ENCODE measurements at places on chromosomes 1 and 21. TPM values are rescaled to one million over a fixed set of nuclear protein-coding genes. Genes with fewer than 3 reads are reported as not detected.

- no peak for DNase-seq
- no peak overlapping the region for H3K27ac ChIP-seq
- H3K4me3 ChIP-seq: no peak overlapping the region
- H3K4me1 ChIP-seq: peaks cover 26% of the 10 kb centered on the region
- no peaks in the 10 kb centered on the region for H3K27me3 ChIP-seq
These were observed 9.4 kb downstream of the FCAMR start for GRCh38 chr1:206960676-206961386.

- no peak for DNase-seq
- peaks cover 44% of the 10 kb centered on the region for H3K36me3 ChIP-seq
- peaks cover 1% of the 10 kb centered on the region for H3K27me3 ChIP-seq
- H3K27ac ChIP-seq: peak overlapping the region; percentile 50
- H3K4me3 ChIP-seq: no peak overlapping the region
These were observed 54.9 kb upstream of the EDN2 start for GRCh38 chr1:41539418-41539805.

- H3K4me3 ChIP-seq: no peak overlapping the region
- H3K27ac ChIP-seq: no peak overlapping the region
- peaks cover 2% of the 10 kb centered on the region for H3K27me3 ChIP-seq
- no peak for DNase-seq
- no peaks in the 10 kb centered on the region for H3K4me1 ChIP-seq
These were observed 42.6 kb upstream of the A3GALT2 start for GRCh38 chr1:33363470-33363861.

The SLC22A15 gene
- 0.23 TPM for total RNA-seq

All from activated T-helper 1 cell treated with anti-CD3 and anti-CD28 coated beads, Interleukin-12 subunit alpha, Interleukin-12 subunit beta, Interleukin-2, Interleukin-4 antibody, amounts not matched to agents 30 ng/mL and 10 ng/mL and 1 ng/mL, durations not matched to agents 14 hours and 24 hours and 36 hours (primary cell).